ENCODE measurements at places on chromosomes 4 and X.
A peak's percentile ranks its signal among the peaks of the same experiment; 100 is the strongest.

GRCh38 chr4:162232349-162232748 lies 68.5 kb upstream of the FSTL5 start:
- DNase-seq, result no peak

- DNase-seq, result peak; percentile 88
Measured at GRCh38 chr4:140252742-140253555, 99.0 kb upstream of the MAML3 start.

- peak; percentile 16 for DNase-seq
Measured at GRCh38 chrX:120358737-120359456, 3.0 kb upstream of the ATP1B4 start.

DNA sequence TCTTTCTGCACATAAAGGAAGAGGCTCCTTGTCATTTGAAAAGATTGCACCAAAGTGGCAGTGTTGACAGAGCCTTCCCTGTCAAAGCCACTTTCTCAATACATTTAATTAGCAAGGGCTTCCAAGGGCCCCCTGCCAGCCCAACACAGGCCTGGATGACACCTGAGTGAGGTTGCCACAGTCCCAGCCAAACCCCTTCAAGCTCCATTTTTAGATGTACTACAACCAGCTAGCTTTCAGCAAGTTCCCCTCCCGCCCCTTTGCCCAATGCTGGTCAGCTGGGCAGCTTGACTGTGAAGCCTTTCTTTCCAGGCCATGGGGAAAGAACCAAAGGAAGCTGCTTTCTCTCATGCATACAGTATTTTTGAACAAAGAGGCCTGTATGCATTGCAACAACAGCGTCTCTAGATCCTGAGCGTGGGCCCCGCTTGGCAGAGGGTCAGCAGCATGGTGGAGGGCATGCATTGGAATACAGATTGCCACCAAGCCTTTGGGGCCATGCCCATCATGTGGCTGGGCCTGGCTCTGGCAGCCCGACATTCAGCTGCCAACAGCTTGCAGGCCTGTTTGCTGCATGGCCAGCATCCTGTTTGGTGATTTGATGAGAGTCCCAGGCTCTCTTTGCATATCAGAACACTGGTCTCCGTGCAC lies 261.1 kb upstream of the GATB start:
- DNase-seq, result no peak

- no peak for DNase-seq
Measured at GRCh38 chr4:82747686-82748575, 50.7 kb downstream of the SCD5 start.

- DNase-seq, result no peak
Measured at GRCh38 chr4:63663870-63664269, 745.4 kb downstream of the TECRL start.

DNA sequence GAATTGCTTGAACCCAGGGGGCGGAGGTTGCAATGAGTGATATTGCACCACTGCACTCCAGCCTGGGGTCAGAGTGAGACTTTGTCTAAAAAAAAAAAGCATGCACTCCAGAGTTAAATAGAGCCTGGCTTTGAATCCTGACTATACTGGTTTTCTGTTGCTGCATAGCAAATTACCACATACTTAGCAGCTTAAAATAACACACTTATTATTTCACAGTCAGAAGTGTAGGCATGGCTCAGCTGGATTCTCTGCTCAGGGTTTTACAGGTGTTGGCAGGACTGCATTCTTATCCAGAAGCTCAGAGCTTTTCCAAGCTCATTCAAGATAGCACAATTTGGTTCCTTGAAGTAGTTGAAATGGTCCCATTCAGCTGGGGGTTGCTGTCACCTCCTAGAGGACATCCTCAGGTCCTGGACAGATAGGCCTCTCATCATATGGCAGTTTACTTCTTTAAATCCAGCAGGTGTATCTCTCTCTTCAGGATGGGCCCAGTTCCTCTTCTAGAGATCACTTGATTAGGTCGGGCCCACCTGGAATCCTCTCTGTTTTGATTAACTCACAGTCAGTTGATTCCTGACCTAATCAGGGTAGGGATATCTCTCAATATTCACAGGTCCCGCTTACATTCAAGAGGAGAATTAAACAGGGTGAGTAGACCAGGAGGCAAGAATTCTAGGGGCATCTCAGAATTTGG lies 26.8 kb downstream of the DOCK11 start:
- no peak for DNase-seq

GRCh38 chrX:150449313-150449712 lies 86.2 kb downstream of the MAMLD1 start:
- no peak for DNase-seq

DNA sequence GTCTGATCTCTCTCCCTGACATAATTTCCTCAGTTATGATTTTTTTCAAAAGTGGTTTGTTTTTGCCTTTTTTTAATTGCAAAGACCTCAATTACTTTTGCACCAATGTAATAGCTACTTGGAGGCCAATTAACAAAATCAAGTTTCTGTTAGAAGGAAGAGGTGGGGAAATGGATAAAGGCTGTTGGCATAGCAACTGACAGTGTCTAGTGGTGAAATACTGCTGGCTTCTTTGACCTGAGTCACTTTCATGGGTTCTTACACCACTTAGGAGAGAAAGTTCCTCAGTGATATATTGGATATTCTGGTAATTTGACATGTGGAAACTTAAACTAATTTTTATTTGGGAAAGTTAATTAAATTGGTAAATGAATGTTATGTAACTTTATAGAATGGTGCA lies 26.5 kb upstream of the ATP8A1 start:
- no peak for DNase-seq

- no peak for DNase-seq
Measured at GRCh38 chr4:84220990-84221389, 278.1 kb downstream of the NKX6-1 start.

- DNase-seq, result no peak
Measured at GRCh38 chr4:185019456-185020292, 1.4 kb downstream of the HELT start.

DNA sequence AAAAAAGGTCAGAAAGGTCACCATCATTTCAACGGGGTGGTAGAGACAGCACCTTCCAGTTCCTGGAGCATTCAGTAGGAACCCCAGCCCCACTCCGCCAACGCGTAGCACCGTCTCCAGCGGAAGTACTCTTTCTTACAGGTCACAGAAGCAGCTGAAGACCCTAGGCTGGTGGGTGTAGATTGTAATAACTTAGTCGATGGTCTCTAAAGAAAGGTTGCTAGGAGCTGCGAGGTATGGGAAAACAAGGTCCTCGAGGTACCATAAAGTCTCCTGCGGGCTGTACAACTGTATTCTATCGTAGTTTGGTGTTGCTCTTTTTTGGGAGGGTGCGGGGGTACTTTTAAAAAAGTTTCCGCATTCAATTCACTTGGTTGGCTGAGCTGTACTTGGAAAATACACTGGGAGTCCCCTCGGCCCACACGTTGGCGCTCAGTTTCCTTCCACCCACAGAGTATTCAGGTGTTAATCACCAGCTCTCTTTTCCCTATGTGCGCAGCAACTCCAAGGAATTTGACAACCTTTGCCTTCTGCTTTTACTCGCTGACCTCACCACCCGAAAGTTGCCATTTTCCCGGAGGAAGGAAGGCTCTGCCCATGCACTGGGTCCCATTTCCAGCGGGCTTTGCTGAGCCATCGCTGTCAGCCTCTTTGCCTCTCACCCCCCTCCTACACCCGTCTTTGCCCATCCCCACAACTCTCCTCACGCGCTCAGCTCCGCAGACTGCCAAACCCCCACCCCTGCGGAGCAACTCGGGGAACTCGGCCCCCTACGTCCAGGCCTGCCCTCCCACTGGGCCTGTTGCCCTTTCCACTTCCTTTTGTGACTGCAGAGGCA lies 4.8 kb upstream of the SOX3 start:
- no peak for DNase-seq
